ENCODE measurements at places on chromosomes 7 and 10.

DNA sequence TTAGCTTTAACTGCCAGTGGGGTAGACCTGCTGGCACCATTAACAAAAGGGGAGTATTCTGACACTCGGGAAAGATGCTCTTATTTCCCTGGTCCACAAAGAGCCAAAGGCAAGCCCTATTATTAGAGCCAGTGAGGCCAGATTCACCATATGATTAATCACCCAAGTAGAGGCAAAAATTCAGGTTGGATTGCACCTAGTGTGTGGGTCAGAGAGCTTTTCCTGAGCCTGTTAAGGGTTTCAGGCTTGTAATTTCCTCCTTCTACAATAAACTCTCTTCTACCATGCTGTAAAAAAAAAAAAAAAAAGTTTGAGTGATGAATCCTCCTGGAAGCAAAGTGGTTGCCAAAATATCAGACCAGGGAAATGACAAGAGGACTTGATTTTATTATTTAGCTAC is 163.5 kb downstream of the MBL2 start:
- DNase-seq, result no peak

- no peak for DNase-seq
Observed at GRCh38 chr10:102262744-102263370, 17.5 kb downstream of the GBF1 start.

DNA sequence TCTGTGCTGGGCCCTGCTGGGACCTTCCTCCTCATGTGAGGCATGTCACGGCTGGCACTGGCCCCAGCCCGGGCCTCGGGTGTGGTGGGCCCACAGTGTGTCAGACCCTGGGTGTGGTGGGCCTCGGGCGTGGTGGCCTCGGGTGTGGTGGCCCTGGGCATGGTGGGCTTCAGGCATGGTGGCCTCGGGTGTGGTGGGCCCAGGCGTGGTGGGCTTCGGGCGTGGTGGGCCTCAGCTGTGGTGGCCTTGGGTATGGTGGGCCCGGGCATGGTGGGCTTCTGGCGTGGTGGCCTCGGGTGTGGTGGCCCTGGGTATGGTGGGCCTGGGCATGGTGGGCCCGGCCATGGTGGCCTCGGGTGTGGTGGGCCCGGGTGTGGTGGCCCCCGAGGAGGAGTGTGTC is 40.4 kb downstream of the NKX6-2 start:
- DNase-seq, result no peak

GRCh38 chr7:69276011-69276729 is 322.1 kb upstream of the AUTS2 start:
- no peak for DNase-seq

GRCh38 chr10:70492786-70493659 is 14.5 kb downstream of the PALD1 start:
- no peak for DNase-seq

GRCh38 chr10:72802763-72803505 is 90.6 kb upstream of the OIT3 start:
- no peak for DNase-seq

DNA sequence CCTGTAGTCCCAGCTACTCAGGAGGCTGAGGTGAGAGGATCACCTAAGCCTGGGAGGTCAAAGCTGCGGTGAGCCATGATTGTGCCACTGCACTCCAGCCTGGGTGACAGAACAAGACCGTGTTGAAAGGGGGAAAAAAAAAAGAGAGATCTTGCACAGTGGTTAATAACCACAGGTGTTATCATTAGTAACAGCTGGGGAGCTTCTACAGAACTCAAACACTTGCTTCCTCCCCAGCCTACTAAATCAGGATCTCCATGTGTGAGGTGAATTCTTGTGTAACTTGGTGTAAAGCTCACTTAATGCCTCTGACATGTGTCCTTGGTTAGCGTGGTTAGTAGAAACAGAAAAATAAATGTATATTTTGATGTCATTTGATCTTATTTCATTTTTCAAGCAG is 43.9 kb upstream of the BMS1 start:
- DNase-seq, result no peak

GRCh38 chr7:82209179-82209747 is 234.3 kb downstream of the CACNA2D1 start:
- DNase-seq, result no peak

DNA sequence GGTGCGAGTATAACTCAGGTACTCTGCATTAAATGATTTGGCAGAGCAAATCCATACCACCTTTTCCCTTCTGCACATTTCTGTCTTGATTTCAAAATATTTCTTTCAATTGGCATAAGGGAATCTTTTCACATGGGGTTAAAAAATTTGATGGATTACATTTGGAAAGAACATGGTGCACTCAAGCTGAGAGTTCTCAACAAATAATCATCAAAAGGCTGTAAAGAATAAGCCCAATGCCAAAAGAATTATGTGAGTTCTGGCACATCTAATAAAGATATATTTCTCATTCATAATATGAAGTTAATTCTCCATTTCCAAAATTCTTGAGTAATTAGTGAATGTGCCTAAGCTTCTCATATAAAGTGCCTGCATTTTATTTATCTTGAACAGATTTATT is 223.1 kb downstream of the GPR37 start:
- DNase-seq, result no peak

DNA sequence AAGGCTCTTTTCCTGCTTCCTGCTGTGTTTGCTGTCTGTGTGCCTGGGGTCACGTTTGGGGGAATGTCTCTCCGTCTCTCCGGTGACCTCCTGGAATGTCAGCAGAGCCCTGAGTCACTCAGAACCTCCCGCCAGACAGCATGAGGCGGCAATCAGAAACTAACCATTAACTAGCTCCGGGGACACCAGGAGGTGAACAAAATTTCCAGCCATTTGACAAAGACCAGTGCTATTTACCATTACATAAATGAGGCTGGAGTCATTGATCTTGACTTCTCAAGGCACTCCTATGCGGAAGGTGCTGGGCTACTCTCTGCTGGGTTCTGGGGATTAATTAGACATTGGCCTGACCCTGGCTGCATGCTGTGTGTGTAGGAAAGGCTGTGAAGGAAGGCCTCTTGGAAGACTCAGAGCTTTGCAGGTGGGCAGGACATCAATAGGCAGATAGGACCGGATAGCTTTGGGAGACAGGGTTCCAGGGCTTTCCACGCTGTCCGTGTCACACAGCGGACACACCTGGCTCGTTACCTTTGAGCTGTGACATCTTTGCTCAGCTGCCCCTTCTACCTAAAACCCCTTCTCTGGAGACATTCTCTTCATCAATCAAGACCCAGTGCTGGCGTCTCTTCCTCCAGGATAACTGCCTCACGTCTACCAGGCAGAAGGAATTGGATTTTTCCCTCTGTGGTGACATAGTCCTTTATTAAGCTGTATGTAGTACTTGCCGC is 77.0 kb downstream of the PFKFB3 start:
- DNase-seq, result no peak

DNA sequence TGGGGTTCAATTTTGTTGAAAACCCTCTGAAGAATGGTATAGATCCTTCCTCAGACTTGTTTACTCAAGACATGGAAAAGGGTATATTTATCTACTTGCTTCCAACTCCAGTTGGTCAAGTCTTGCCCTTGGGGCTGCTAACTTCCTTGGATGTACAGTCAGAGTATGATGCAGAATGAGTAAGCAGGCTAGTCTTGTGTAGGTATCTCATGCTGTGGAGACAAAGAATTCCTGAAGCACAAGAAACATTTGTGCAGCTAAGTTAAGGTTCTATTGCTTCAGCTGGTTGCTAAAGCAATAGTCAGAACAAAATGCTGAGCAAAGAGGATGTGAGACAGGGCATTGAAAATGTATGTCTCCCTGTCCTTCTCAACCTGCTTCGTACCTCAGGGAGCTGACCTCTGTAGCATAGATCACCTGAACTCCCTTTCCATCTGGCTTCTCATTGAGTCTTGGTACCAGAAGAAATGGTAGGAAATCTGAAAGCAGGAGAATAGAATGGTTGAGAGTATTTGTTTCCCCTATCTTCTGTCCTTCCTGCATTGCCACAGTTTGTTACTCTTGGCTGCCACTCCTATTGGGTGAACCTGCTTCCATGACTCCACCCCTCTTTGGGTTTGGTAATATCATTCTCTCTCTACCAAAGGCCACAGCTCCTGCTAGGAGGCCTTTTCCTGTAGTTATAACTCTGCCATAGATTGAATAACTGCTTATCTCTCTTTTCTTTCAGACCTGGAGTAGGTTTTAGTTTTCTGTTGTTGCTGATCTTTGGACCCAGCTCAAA is 346.0 kb downstream of the PHF14 start:
- DNase-seq, result no peak

DNA sequence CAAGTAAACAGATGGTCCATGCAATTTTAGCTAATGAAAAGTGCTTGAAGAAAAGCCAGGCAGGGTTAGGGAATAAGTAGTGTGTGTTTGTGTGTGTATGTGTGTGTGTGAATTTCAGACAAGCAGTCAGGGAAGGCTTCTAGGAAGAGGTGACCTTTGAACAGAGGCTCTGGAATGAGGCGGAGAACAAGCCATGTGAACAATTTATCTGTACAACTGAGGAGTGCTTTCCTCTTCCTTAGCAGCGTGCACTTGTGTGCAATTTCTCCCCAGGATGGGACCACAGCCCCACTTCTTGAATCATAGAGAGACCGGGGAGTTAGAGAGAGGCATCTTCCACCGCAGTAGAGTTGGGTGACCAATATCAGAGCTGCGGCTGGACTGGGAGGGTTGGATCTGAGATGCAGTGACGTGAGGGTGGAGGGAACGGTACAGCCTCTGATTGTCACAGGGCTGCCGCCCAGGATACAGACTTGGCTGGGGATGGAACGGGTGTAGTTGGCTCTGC is 69.2 kb upstream of the FAM171A1 start:
- no peak for DNase-seq

DNA sequence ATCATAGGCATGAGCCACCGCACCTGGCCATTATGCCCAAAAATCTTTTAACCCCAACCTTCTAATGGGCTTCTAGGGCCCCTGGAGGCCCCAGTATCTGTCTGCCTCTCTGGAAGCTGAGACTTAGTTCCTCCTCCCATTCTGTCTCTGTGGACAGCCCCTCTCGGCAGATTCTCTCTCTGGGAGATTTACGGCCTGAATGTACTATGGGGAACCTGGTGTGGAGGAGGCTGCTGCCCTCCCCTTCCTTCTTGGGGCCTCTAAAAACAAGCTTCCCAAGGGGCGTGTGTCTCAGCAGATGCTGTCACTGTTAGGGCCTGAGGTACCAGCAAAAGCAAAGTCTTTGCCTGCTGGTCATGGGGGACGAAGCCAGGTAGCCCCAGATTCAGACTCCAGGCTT is 35.8 kb upstream of the PRKAR1B start:
- DNase-seq, result no peak

- no peak for DNase-seq
Observed at GRCh38 chr10:15426558-15426957, 55.5 kb upstream of the FAM171A1 start.

DNA sequence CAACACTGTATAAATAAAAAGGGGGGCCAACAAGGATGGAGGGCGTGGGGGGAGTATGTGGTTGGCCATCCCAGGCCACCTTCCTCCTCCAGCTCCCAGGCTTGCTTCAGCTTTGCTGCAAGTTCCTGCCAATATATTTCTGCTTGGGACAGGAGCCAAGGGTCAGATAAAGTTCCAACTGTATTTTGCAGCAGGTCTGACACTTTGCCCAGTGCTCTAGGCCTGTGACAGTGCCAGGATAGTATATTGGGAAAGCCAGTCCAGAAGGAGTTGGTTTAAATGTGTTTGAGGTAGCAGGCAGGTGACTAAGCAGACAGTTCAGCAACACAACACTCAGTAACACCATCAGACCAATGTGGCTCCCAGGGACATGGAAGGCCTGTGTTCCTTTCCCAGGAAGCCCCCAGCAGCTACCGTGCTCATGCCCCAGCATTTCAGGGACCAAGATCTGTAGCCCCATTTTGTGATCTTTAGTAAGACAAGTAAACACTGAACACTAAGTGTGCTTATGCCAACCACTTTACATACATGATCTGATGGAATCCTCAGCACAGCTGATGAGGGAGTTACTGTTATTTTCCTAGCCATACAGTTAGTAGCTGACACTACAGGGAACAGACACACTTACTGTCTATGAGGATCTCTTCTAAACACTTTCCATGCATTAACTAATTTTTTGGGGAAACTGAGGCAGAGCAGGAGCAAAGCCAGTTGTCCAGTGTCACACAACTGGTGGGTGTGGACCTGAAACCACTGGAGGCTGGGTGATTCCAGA is 38.9 kb downstream of the DNAJB12 start:
- no peak for DNase-seq

GRCh38 chr10:24851629-24852028 is 100.8 kb downstream of the PRTFDC1 start:
- no peak for DNase-seq

- DNase-seq, result no peak
Observed at GRCh38 chr7:116331020-116331419, 120.7 kb downstream of the TES start.

- DNase-seq, result no peak
Observed at GRCh38 chr7:157462419-157462771, 125.6 kb downstream of the DNAJB6 start.

DNA sequence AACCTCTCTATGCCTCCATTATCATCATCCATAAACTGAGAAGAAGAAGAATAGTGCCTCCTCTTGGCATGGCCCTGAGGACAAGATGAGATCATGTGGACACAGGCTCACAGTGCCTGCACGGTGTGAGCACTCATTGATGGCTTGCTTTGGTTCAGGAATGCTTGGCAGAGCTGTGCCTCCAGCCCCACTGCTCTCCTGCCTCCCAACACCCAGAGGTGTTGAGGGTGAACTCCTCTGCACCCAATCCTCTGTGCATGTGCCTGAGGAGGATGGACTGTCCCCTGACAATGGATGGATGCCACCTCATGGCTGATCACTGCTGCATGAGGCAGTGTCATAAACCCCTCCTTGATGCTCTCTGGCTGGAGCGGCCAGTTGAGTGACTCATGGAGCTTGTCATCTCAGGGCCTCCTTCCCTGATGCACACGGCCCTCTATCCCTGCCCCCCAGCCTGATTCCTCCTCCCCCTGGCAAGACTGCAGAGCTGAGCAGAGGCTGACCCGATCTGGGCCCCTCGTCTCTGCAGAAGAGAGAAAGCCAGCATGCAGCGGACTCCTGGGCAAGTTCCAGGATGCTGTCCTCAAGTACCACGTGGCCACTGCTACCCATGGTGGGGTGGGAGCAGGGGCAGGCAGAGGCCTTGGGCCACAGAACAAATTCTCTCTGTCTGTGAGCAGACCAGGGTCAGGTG is 136.3 kb downstream of the KCNMA1 start:
- DNase-seq, result peak; percentile 31

DNA sequence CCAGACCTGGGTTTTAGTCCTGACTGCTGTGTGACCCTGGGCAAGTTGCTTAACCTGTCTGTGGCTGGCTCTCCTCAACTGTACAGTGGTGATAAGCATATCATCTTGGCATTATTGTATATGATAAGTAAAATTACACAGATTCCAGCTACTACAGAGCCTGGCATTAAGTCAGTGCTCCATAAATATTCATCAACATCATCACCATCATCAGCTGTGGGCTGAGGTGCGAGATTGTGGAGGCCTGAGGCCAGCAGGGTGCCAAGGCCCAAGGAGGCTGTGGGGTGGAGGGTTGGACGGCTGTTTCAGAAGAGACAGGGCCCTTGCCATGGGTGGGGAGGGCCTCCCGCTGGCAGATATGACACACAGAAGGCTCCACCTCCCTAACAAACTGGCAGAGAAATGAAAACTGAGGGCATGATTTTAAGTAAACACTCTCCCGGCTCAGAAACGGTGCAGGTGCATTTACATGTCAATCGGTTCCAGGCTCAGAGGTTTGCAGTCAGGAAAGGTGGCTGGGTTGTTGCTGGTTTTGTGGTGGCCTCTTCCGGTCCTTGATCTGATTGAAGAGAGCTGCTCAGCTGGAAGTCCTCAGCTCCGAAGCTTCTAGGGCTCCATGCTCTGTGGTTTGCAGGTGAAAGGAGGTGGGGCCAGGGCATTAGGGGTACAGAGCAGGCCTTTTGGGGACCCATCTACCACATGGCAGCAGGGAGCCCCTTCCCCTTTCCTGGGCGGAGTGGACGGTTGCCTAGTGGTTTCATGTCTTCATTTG is 10.2 kb downstream of the CRYGN start:
- peak; percentile 71 for DNase-seq

- no peak for DNase-seq
Observed at GRCh38 chr10:62454687-62455397, 80.7 kb downstream of the ZNF365 start.
